ENCODE measurements at places on chromosomes 11 and 22.

DNA sequence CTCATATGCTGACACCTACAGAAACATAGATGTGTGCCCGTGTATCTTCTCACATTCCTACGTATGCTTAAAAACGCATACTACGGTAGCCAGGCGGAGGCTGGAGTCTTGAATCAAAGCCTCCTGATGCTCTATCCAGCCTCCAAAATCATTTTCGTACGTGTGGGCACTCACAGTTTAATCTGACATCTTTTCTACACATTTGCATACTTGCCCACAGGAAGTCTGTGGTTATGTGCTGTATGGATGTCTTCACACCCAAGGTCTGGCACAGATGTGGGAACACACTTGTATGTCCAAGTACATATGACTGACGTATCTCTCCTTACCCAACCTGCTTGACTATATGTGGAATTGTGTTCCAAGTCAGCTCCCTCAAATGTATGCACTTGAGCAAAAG, 561.8 kb upstream of the CADM1 start:
- DNase-seq = no peak

DNA sequence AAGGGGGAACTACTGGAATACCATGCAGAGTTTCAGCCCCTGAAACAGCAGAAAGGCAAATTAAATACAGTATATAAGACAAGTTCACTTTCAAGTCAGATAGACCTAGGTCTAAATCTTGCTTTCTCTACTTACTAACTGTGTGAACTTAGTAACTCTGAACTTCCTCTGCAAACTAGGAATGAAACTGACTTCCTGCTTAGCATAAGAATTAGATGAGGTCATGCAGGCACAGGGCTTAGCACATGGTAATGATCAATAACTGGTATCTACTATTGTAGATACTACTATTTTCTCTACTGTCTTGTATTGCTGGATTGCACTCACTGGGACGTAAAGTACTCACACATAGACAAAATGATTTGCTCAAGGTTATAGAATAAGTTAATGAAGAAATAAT, 51.5 kb upstream of the MTNR1B start:
- DNase-seq = no peak

GRCh38 chr22:23074451-23074850, 4.1 kb downstream of the GNAZ start:
- no peak for DNase-seq

DNA sequence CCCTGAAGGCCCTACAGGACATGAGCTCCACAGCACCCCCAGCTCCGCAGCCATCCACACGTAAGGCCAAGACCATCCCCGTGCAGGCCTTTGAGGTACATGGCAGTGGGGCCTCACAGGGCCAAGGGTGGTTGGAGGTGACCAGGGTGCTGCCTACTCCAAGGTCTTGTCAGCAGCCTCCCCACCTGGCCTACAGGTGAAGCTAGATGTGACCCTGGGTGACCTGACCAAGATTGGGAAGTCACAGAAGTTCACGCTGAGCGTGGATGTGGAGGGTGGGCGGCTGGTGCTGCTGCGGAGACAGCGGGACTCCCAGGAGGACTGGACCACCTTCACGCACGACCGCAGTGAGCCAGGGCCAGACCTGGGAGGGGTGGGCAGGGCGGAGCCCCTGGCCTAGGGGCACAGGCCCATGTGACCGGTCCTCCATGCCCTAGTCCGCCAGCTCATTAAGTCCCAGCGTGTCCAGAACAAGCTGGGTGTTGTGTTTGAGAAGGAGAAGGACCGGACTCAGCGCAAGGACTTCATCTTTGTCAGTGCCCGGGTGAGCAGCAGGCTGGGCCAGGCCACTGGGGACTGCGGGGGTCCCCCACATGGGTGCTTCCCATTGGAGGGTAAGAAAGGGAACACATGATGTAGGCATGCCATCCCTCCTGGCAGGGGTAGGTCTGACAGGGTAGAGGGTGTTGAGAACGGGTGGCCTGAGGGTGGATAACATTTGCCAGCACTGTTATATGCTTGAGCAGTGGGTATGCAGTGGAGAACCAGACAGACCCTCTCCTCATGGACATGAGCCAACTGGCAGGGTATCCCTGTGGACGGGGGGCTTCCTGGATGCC, 5.6 kb downstream of the INPPL1 start:
- DNase-seq = no peak

- no peak for DNase-seq
Measured at GRCh38 chr22:17808693-17809403, 34.6 kb upstream of the BID start.

GRCh38 chr11:33560729-33561128, 139.9 kb downstream of the C11orf91 start:
- no peak for DNase-seq

GRCh38 chr11:14393889-14394288, 34.9 kb upstream of the RRAS2 start:
- DNase-seq = no peak

DNA sequence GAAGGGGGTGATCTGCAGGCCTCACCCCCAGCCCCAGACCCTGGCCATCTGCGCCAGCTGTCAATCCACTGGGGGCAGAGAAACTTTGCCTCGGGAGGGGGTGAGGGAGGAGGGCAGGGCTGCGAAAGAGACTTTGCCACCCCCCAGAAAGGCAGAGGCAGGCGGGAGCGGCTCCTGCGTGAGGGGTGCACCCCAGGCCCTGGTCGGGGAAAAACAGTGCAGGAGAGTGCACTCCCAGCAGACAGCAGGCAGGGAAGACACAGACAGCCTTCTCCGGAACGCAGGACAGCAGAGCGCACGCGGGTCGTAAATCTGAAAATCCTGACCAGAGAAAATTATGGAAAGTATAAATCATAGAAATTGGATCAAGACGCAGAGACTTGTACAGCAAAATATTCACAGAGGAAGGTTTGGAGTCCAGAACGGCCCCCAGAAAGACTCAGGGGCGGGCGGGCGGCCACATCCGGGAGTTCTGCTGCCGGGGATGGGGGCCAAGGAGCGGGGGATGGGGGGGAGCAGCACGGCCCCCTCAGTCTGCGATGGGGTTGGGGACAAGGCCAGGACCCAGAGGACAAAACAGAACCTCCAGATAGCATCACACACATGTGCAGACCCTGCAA, 8.0 kb upstream of the MRPL23 start:
- DNase-seq = no peak

DNA sequence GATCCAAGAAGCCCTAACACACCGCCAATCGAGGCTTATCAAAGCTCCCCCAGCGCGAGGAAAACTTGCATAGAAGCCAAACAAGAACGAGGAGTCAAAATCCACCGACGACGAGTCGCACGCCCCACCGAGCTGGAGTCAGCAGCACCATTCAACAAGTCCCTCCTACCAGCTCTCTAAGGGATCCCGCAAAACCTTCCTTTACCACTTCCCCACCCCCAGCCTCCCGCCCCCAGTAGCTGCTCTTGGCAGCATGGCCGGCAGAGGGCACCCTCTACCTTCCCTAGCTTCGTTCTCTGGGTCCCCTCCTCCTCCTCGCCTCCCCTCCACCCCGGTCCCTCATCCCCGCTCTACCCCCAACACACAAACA, 1.4 kb downstream of the BDNF start:
- DNase-seq = no peak

- no peak for DNase-seq
Measured at GRCh38 chr11:65416841-65417701, 5.5 kb upstream of the NEAT1 start.

- no peak for DNase-seq
Measured at GRCh38 chr11:123176785-123177184, 18.3 kb downstream of the CLMP start.

DNA sequence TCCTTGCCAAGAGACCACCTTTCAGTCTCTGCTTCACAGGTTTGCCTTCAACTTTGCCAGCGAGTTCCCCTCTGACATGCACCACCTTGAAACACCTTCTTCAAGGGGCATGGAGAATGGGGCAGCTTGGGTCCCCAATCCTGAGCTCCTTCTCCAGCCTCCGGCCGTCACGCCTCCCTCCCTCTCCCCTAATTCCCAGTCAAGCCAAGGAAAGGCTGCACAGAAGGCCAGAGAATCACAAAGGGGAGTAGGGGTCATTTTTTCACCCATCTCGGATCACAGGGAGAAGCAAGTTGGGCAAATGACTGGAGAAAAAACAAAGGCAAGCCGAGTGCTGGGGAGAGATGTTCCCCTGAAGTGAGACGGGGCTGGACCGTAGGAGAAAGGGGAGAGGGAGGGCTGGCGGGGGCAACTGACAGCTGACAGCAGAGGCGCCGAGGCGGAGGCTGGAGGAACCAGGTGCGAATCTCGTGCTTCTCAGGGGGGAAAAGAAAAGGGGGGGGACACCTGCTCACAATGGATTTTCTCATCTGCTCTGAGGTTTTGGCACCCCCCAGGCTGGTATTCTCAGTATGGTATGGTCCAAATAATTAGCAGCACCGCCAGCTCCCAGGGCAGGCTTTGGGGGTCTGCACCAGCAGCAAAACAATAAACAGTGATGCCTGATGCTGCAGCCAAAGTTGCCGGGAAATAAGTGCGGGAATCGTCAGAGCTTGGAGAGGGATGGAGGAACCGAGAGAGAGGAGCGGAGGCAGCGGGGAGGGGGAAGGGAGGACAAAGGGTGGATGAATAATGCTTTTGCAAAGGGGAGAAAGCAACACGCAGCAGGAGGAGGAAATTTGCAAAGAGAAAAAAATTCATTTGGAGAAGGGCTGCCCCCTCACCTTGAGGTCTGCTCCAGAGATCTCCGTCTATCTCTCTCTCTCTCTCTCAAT, 644 bp downstream of the YPEL4 start:
- no peak for DNase-seq

GRCh38 chr22:42615092-42615859, 593 bp upstream of the POLDIP3 start:
- peak; percentile 98 for DNase-seq

DNA sequence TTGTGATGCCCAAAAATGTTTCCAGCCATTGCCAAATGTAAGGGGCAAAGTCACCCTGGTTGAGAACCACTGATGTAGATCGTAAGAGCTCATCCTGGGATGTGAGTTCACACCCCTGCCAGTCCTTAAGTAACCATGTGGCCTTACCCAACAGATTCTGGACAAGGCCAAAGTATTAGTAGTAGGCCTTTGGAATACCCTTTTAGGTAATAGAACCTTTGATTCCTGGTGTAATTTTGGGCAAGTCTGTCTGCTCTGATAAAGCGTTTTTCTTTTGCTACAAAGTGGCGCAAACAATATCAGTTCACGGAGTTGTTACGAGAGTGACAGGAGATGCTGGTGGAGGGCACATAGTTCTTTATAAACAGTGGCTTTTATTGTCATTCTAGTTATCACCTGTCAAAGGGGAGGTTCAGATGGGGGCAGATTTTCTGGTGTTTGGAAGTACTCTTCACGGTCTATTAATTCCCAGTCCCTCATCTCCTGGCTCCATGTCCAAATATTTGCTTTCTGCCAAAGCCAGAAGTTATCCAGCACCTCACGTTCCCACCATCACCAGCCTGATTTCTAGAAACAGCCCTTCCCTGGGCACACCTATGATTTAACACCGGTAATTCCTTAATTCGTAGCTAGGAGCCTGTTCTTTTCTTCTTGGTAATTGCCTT, 73.8 kb upstream of the CRYBB3 start:
- DNase-seq = no peak

DNA sequence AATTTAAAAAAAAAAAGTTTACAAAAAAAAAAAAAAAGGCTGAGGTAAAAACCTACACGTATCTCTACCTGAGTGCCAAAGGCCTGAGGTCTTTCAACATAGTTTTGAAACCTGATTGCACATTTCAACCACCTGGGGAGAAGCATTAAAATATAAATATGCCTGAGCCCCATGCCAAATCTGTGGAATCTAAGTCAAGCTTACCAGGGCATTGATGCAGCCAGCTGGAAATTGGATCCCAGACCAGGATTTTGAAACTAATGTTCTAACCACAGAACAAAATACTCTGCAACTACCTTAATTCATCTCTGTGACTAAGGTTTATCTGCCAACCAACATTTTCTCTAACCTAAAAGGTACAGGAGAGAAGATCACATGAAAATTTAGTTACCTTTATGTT, 38.8 kb upstream of the CHRNA10 start:
- DNase-seq = no peak

- no peak for DNase-seq
Measured at GRCh38 chr11:33761471-33761870, 12.8 kb downstream of the FBXO3 start.

DNA sequence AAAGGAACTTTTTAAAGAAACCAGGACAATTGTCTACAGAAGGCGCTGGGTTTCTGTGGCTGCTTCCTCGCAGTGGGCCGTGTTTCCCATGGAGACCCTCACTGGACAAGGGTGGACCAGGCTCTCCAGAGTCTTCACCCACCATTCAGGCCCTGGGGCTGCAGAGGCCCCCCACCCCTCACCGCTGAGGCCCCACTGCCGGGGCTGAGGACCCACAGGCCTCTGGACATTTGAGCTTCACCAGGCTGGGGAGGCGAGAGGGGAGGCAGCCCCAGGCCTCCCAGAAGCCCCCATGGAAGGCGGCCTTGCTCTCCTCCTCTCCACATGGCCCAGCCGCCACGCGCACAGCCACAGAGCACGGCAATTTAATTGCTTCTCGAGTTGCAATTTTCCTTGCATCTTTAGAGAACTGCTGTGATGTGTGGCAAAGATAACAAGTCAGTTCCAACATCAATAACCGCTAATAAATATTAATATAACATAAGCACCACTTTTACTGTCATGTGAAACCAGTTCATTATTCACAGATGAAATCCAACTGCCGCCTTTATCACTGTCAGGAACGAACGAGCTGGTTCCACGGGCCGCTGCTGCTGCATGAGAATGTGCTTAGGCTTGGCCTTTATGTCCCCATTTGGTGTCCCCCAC, 81.0 kb downstream of the PHF21B start:
- no peak for DNase-seq

- DNase-seq = no peak
Measured at GRCh38 chr22:32676191-32676590, 125.3 kb upstream of the TIMP3 start.

DNA sequence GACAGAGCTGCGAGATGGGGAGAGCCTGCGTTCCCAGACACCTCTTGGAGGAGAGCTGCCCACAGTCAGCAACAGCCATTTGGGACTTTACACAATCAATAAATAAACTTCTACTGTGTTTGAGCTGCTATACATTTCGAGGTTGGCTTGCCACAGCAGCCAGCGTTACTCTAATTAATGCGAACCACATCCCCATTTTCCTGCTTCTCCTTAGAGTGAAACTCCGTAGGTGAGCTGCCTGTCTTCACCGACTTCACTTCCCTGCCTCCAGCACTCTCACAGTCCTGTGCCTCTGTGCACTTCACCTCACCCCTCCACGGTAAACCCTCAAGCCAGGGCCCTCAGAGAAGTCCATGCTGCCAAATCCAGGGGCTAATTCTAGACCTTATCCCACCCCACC, 5.9 kb upstream of the SLC22A12 start:
- DNase-seq = no peak

GRCh38 chr11:126698576-126698975, 302.0 kb downstream of the KIRREL3 start:
- DNase-seq = no peak

- no peak for DNase-seq
Measured at GRCh38 chr11:63779039-63779438, 10.5 kb upstream of the ZFTA start.

Data from iPS DF 19.7 (cell line).